HuH-7.5 (cell line): ENCODE measurements at places on chromosomes 1 and 21.

DNA sequence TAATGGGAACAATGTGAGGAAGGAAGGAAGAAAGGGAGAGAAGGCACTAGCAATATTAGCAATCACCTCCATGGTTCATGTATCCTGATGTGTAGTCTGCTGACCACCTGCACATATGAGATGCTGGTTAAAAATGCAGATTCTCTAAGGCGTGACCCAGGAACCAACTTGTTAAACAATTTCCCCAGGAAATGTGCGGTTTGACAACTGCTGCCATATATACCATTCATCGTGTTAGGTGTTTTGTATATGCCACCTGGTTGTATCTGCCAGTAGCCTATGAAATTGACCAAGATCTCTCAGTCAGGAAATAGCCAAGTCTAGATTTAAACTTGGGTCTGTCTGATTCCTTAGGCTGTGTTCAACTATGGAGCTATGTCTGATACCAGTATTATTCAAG lies 4.1 kb downstream of the SEMA4A start:
- DNase-seq = no peak

DNA sequence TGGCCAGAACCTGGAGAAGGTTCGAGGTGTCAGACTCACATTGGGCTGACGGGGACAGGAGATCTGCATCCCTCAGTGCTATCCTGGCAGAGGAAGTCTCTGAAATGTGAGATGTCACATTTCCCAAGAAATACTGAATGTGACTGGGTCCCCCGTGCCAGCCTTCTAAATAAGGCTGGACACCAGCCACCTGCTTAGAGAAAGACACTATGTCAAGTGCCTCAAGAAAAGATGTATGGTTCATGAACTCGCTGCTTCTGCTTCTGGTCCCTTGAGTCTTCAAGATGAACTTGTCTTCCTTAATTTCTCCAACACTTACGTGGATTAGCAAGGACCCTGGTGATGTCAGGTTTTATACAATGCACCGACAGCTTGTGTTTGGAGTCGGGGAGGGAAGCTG lies 42.1 kb upstream of the FHAD1 start:
- no peak for DNase-seq

DNA sequence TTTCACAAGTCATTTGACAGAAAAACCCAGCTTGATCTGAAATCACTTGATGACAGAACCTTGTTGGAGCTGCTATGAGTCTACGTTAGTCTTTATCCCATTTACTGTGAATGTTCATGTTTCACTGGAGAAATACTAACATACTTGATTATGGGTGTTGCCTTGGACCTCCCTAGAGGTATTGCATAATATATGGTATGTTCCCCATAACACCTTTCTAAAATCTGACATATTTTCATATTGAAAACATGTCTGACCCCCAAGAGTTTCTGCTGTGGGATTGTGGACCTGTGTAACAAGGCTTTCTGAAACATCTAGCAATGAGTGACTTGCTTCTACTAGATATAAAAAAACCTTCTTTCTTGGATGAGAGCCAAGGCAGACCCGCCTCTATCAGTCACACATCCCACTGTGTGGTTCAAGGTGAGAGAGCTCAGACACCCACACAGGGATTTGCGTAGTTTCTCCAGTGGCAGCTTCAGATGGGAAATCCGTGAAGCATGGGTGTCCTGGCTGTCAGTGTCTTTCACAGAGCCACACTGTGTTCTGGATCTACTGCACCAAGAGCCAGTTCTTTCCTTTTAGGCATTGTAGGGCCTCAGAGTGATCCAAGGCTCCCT lies 4.6 kb downstream of the NENF start:
- DNase-seq = no peak

- DNase-seq = no peak
These were observed 51.9 kb upstream of the FMOD start for GRCh38 chr1:203402629-203403337.

GRCh38 chr1:232287676-232288569 lies 342.0 kb downstream of the SIPA1L2 start:
- no peak for DNase-seq

DNA sequence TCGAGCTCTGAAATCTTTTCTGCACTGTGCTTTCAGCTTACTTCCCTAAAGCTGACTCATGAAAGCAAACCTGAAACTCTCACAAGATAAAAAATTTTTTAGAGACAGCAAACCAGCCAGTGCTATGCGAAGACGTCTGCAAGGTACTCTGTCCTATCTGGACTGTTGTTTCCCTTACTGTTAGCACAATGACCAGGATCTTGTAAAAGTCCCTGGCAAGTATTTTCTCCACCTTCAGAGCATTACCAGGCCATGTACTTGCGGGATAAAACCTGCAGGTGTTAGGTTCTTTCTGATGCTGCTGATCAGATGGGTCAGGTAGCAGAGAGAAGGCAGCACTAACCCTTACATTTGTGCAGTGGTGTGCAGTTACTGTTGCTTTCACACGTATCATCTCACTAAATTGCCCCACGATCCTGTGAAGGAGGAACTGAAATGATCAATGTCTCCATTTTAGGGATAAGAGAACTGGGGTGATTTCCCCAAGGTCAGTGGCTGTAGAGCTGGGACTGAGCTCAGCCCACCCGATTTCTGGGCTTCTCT lies 56.6 kb downstream of the PLXNA2 start:
- DNase-seq = no peak

- DNase-seq = no peak
These were observed 327.8 kb downstream of the USH2A start for GRCh38 chr1:216095400-216095799.

DNA sequence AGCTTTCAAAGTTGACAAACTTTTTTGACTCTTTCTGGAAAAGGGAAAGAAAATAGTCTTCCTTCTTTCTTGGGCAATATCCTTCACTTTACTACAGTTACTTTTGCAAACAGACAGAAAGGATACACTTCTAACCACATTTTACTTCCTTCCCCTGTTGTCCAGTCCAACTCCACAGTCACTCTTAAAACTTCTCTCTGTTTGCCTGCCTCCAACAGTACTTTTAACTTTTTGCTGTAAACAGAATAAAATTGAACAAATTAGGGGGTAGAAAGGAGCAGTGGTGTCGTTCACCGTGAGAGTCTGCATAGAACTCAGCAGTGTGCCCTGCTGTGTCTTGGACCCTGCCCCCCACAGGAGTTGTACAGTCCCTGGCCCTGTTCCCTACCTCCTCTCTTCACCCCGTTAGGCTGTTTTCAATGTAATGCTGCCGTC lies 160.8 kb upstream of the SGIP1 start:
- DNase-seq = no peak

GRCh38 chr1:5464366-5464765 lies 527.9 kb downstream of the NPHP4 start:
- DNase-seq = no peak

DNA sequence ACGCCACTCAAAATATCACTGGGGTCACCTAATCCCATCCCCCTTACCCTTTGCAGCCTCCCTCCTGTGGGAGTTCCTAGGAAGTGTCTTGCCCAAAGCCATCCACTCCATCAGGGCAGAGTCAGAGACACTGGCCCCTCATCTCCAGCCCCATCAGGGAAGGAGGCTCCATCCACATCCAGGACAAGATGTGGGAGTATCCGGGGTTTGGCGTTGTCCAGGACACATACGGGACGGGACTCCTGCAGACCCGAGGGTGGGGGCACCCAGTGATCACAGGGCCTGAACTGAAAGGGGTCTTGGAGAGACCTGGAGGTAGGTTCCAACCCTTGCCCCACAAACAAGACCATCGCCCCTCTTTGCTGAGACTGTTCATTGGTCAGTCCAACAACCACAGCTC lies 348.2 kb downstream of the MATN1 start:
- no peak for DNase-seq

- DNase-seq = no peak
These were observed 535.0 kb downstream of the AJAP1 start for GRCh38 chr1:5189384-5189783.

DNA sequence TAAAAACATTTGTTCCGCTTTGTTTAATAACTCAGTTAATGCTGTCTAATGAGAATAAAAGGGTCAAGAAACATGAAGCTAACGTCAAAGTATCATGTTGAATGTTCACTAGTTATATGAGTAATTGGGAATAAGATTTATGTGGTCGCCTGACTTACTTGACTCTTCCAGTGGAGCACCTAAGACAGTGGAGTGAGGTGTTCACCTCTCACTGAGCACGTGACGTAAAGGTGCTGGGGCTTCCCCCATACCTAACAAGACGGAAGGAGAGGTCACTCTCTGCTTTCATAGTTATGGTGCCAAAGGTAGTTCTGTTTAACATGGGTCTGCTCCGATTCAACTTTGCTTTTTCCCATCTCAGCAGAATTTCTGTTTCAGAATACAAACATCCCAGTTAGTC lies 686 bp downstream of the KMO start:
- DNase-seq = no peak

DNA sequence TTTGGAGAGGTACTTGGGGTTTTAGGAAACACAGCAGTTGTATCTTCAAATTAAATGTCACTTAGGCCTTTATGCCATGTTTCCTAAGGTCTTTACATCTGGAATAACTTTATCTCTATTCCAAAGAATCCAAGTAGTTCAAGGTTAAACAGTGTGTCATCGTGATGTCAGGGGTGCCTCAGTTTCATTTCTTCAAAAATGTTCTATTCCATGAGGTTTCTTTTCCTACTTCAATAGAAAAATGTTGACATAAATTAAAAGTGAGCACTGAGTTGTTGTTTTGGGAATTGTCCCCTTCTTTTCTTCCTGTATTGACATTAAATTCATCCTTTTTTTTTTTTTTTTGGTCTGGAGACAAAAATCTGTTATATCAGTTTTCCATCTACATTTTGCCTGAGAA lies 160.6 kb upstream of the C21orf91 start:
- DNase-seq = no peak

DNA sequence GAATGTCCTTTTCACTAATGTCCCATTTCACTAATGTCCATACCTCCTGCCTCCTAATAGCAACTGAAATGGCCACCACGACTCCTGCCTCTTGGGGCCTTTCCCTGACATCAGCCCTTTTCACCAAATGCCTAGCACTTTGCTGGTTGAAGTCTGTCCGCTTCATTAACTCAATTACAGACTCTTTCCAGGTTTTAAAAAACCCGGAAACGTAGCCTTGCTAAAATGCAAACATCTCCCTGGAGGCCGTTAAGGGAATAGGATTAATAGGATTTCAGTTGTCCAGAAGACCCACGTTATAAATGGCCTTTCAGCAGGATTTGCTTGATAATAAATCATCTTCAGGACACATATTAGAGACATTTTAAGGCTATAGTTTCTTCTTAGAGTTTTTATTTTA lies 25.7 kb upstream of the ERO1B start:
- no peak for DNase-seq

DNA sequence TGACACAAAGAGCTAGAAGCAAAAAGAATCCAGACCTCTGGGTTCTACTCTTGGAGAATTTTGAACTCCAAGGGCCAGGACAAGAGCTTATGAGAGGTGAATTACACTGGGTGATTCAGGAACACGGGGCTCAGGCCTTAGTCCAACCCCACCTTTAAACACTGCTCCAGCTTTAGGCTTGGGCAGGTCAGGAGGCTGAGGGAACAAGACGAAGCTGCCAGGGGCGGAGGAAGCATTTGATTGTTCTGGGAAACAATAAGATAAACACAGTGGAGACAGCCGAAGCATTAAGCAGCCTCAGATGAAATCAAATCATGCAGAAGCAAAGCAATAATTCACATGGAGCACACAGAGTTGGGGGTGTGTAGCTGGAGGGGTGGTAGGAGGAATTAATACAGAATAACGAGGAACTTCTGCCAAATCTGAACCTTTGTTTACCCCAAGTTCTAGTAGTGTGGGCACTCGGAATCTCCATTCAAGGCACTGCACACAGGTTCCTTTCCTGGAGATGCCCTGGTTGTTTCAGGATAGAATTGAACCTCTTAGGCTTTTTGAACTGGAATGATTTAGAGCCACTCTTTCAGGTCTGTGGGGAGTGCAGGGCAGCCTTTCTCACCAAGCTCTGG lies 93.2 kb downstream of the PLXNA2 start:
- no peak for DNase-seq

- peak; percentile 51 for DNase-seq
These were observed 407 bp downstream of the GALNT2 start for GRCh38 chr1:230067419-230067870.

DNA sequence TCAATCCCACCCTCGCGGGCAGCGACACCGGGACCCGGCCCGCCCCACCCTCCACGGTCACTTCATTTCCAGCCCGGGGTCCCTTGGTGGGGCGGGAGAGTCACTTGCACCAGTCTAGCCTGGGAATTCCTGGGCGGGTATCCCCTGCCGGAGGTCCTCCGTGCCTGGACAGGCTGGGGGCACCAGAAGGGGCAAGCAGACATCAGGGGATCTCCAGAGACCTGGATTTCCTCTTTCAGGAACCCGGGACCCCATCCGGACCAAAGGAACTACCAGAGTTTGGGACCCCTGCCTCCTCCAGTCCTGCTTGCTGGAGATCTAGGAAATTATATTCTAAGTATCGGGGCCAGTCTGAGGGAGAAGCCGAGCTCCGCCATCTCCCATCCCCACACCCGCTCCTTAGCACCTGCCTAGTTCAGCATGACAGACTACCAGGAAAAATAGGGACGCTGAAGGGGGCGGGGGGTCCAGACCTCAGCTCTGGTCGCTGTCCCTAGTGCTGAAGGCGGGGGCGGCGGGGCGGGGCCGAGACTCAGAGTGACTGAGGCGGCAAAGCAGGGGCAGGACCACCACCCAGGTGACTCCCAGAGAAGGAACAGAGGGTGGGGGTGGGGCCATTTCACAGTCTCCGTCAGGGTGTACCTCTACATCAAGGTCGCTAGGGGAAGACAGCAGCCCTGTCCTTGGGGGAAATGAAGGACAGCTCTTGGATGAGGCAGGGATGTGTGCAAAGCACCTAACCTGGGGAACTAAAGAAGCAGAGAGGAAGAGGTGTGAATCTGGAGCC lies 832 bp downstream of the HCN3 start:
- peak; percentile 88 for DNase-seq

DNA sequence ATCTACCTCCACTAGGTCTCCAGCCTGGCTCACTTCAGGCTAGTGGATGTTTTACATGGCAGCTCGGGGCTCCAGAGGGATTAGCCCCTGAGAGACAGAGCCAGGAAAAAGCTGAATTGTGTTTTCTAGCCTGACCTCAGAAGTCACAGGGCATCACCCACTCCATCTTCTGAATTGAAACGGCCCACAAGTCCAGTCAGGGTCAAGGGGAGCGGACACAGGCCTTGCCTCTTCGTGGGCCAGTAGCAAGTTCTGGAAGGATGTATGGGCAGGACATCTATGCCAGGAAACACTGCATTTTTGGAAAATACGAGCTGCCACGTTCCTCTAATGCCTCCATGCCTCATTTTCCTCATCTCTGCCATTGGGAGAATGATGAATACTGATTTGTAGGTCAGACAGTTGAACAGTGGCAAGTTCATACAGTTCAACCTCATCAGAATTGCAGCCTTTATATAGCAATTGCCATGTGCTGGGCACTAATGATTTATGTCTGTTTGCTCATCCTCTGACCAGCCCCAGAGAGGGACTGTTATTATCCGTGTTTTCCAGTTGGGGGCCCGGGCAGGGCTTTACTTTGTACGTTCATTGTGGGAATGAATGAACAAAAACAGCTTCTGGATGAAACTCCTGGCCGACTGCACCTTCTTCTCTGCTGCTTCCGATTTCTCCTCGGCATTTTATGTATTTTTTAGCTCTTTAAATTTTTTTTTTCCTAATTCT lies 23.2 kb upstream of the PCBP3 start:
- DNase-seq = no peak
